IPS DF 6.9 (cell line): ENCODE measurements at places on chromosomes 16 and 17.

DNA sequence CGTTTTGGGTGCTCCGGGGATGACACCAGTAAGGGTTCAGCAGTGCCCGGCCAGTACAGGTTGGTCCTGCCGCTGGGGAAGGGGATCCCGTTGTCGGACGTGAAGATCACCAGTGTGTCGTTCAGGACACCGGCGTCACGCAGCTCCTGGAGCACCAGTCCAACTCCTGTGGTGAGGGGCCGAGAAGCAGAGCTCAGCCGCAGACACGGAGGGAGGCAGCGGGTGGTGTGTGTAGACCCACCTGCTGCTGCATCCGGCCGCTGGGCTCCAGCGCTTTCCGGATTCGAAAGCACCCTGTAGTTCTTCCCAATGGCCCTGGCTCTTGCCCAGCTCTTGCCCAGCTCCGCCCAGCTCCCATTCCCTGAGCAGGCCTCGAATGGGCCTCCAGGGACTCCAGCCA is 8.0 kb downstream of the SGSH start:
- no peak for DNase-seq

GRCh38 chr17:17872547-17873345 is 36.0 kb upstream of the SREBF1 start:
- DNase-seq: no peak

GRCh38 chr16:89179656-89180315 is 8.2 kb downstream of the CDH15 start:
- DNase-seq: no peak

GRCh38 chr17:64780096-64781013 is 118.2 kb upstream of the SMURF2 start:
- DNase-seq: no peak

GRCh38 chr16:22726868-22727267 is 87.1 kb upstream of the HS3ST2 start:
- no peak for DNase-seq

DNA sequence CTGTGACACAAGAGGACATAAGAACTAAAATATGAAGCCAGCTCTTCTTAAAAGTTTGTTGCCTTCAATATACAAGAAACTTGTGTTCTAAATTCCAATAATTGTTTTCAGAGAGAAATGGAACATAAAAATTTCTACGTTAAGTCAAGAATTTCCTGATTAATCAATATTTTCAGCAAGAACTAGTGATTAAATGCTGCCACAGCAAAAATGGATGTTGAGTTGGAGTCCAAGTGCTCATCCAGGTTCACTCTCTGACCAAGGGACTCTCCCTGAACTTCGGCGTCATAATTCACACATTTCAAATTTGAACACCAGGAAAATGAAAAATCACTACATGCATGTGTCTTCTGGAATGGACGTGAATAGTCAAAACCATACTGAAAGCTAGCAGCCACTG is 1263.6 kb upstream of the GOT2 start:
- DNase-seq: no peak
